ENCODE measurements at places on chromosomes 1 and 21.

- no peak for DNase-seq
Measured at GRCh38 chr1:157782931-157783330, 6.0 kb upstream of the FCRL2 start.

GRCh38 chr1:246450611-246451251 lies 56.3 kb downstream of the SMYD3 start:
- DNase-seq = no peak

DNA sequence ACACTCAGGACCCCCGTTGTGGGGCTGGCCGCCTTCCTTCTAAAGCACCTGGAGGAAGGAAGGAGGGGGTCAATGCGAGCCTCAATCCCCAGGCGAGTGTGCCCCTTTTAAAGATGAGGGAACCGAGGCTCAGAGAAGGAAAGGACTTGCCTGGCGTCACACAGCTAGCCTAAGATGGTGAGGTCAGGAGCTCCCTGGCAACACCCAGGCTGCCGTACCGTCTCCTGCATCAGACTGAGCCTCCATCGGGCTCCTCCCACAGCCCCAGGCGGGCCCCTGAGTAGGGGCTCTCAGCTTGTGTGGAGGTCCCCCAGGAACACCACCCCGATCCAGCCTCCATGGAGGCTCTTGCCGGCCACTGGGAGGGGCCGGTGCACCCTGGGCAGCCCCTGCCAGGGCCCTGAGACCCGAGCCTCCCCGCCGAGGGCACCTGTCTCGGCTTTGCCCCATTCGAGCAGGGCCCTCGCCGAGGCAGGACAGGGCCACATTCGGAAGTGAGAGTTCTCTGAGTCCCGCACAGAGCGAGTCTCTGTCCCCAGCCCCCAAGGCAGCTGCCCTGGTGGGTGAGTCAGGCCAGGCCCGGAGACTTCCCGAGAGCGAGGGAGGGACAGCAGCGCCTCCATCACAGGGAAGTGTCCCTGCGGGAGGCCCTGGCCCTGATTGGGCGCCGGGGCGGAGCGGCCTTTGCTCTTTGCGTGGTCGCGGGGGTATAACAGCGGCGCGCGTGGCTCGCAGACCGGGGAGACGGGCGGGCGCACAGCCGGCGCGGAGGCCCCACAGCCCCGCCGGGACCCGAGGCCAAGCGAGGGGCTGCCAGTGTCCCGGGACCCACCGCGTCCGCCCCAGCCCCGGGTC lies at the start of gene AIRE:
AIRE (plus strand) TSS at position 739 of the 855 bp plus-strand sequence. CDS start 131 bp downstream, outside the sequence.
- DNase-seq = no peak

DNA sequence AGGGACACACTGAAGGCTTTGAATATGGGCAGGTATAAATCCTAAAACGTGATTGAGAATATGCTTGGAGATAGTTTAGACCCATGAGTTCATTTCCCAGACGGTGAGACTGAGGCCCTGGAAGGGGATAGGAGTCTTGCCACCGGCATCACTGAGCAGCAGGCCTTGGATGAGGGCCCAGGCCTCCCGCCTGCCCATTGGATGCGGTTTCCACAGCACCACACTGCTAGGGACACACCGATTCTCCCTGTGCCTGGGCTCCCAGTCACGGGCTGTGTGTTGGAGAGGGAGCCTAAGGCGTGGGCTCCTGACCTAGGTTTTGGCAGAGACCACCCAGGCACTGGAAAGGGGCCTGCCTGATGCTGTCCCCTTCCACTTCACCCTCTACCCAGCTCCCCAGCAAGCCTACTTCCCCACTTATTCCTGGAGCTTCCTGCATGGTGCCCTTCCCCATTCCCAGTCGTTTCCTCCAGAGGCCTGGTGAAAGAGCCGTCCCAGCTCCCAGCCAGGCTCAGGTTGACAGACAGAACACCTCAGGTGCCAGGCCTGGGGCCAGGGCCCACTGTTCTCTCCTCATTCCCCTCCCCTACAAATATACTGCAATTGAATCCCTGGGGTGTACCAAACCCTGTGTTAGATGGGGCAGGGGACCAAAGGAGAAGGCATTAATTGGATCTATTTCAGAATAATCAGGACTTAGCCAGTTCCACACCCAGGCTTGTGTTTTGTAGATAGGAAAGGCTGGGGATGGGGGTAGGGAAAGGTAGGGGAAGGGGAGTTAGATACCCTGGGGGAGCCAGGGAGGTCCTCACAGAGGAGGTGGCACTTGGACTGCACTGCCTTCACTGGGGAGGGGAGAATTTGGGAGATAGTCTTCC lies 3.4 kb downstream of the FOXO6 start:
- no peak for DNase-seq

DNA sequence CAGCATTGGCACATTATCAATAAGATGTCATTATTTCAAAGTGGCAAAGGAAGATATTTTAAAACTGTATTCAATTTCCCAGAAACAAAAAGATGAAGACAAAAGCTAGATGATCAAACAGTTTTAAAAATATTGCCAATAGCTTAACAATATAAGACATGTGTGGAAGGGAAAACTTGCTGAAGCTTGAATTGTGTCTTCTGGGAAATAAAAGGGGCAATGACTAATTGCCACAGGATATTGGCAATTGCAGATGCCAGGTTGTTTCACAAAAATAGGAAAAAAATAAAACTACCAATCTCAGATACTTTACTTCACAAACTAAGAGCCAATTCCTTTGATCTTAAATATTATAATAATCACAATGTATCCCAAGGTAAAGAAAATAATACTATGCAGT lies 679.8 kb upstream of the ADAMTS5 start:
- no peak for DNase-seq

- DNase-seq = peak; percentile 62
Measured at GRCh38 chr1:224205438-224205840, 22.4 kb downstream of the DEGS1 start.

DNA sequence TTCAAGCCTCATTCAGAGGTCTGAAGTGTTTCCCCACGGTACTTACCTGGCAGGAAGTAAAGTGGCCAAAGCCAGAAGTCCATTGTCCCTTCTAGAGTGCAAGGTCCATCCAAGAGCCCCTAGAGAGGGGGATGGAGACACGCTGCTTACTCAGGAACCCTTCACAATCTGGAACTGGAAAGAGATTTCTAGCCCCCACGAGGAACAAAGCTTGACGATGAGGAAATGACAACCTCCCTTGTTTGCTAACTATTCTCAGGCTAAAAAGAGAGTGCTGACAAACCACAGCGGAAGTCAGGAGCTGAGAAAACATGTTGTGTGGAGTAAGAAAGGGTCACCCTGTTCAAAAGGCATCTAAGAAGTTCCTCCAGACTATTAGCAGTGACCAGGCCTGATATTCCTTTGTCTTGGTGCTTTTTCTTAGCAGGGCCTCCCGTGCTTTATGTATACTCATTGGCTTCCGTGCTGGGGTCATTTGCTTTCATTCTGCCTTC lies at the start of gene FCMR:
FCMR (minus strand) TSS at position 170 of the 494 bp plus-strand sequence; CDS start at position 83, 87 bp downstream.
- no peak for DNase-seq

GRCh38 chr1:32963746-32964460 lies 706 bp downstream of the RNF19B start:
- peak; percentile 79 for DNase-seq

DNA sequence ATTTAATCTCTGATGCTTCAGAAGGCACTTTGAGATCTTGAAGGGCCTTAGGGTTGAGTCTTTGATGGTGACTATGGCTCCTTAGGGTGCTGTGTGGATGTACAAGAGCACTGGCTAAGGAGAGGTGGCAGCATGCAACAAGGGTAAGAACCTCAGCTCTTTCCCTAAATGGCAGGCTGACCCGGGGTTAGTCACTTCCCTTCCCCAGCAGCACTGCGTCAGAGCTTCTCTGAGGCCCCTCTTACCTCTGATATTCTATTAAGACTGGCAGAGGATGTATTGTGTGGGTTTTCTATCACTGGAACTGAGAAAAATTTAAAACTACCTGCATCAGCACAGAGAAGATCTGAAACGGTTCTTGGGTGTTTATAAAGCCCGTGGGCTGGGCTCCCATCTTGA lies 11.8 kb downstream of the C1orf116 start:
- no peak for DNase-seq

GRCh38 chr1:76820028-76820427 lies 47.3 kb upstream of the ST6GALNAC5 start:
- no peak for DNase-seq

DNA sequence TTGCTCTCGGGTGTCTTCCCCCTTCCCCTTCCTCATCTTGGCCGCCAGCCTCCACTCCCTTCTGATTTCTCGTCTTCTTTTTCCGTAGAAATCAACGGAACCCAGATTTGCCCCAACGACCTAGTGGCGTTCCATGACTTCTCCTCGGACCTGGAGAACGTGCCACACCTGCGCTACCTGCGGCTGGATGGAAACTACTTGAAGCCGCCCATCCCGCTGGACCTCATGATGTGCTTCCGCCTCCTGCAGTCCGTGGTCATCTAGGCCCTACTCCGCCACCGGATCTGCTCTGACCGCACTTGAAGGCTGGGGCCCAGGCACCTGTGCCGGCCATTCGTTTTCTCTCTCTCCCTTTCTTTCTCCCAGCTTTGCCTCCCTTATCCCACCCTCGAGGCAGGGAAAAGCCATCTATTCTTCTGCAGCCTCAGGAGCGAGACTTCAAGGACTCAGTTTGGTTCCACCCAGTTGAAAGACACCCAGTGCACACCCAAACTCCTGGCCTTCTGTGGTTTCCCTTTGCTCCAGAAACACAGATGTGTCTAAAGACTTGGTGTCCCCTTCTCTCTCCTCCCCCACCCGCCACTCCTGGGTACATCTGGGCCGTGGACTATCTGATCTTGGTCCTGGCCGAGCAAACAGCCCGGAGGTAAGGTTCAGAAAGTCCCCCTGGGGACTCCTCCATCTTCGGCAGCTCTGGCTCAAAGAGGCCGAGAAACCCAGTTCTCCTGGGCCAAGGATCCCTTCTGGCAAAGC lies 7.2 kb upstream of the OPTC start:
- DNase-seq = no peak

- no peak for DNase-seq
Measured at GRCh38 chr1:165912638-165913037, 85.2 kb downstream of the UCK2 start.

DNA sequence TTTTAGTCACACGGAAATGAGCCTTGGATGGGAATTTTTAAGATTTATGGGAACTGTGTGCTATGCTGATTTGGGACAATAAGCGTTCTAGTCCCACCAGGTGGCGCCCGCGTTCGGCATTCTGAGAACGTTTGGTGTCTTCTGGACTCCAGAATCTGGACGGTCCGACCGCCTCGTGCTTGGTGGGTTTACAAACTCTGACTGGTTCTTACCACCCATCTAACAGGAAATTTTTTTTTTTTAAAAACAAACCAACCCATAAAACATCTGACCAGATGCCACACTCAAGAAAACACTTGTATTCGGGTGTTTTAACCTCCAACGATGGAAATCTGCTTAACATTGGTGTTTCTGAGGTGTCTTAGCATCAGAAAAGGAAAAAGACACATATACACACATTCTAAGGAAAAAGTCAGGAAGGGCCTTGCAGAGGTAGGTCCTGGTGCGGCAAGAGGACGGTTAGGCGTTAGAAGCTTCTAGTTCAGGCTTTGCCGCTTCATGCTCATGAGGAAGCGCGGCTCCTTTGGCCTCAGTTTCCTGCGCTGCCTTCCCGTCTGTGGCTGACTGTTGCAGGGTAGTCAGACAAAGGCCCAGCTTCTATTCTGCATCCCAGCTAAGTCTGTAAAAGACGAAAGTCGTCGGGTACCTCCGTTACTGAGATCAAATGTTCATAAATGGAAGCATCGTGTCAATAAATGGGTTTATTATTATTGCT lies 814 bp upstream of the DYRK3 start:
- DNase-seq = peak; percentile 90

DNA sequence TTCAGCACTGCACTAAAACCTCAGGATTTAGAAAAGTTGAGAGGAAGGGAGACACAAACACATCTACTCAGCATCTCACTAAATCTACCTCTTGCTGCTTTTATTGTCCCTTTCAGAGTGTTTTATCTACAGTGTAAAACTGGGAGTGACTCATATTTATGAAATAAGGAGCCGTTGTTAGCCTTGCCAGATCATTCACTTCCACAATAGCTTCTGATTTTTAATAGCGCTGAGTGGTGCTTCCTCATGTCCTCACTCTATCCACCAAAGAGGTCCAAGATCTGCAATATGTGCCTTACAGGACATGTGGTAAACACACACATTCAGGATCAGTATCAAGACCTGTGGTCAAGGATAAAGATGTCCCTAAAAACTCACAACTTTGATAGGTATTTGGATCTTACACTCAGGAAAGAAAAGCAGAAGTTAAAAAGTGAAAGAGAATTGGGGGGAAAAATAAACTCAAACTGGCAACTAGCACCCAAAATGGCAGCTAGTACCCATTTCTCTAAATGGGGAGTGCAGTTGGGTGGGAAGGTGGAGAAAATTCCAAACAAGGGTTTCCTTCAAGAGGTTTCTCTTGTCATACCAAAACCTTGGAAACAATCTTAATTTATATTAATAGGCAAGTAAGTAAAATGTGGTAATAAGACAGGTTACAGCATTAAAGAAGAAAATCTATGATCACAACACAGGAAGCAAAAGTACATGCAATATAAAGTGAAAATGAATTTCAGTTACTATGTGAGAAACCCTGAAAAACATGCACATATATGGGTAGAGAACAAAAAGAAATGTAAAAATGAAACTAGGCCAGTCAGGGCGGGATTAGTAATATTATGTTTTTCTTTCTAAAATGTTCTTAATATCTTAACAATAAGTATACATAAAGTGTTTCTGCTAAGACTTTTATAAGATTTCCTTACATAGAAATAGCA lies 15.9 kb downstream of the DUSP10 start:
- no peak for DNase-seq

- DNase-seq = no peak
Measured at GRCh38 chr1:183696981-183697380, 43.9 kb upstream of the APOBEC4 start.

GRCh38 chr1:169796274-169796810 lies 1.6 kb upstream of the METTL18 start:
- no peak for DNase-seq

- DNase-seq = no peak
Measured at GRCh38 chr1:182329471-182329870, 62.1 kb downstream of the GLUL start.

GRCh38 chr1:240244968-240245628 lies 153.4 kb downstream of the FMN2 start:
- DNase-seq = no peak

DNA sequence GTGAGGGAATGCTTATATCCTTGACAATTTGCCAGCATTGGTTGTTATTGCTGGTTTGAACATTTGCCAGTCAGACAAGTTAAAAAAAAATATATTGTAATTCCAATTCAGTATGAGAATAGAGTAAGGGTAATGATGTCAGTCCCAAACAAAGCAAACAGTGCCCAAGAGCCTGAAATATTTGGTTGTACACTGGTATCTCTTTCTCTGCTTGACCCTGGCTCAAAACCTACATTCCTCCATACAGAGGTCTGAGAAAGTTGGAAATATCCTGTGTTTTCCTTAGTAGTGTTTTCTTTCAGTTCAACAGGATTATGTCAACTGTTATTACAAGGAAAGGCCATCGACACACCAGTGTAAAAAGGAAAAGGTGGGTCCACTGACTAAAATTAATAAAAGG lies 145.6 kb downstream of the MRPL39 start:
- DNase-seq = no peak
